ENCODE measurements at places on chromosomes 7 and 10. TPM values are rescaled to one million over a fixed set of nuclear protein-coding genes. Genes with fewer than 3 reads are reported as not detected.

The OPN4 gene
- not detected for total RNA-seq

The NUTM2A gene
- total RNA-seq, result 2.5 TPM

DNA sequence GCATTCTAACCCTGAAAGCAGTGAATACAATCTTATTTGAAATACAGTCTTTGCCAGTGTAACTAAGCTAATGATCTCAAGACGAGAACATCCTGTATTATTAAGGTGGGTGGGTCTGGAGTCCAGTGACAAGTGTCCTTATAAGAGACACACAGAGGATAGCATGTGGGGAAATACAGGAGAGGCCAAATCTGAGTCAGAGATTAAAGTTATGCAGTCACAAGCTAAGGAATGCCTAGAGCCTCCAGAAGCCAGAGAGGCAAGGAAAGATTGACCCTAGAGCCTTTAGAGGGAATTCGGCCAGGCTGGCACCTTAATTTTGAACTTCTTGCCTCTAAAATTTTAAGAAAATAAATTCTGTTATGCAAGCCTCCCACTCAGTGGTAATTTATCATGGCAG lies 87.5 kb upstream of the HGF start:
- no peaks in the 10 kb centered on the region for H3K36me3 ChIP-seq
- H3K4me3 ChIP-seq, result no peak overlapping the region
- H3K27ac ChIP-seq, result no peak overlapping the region
- no peaks in the 10 kb centered on the region for H3K27me3 ChIP-seq
- no peaks in the 10 kb centered on the region for H3K4me1 ChIP-seq
- no peak for DNase-seq

The NEUROG3 gene
- not detected for total RNA-seq

- H3K4me1 ChIP-seq, result peaks cover 30% of the 10 kb centered on the region
- no peaks in the 10 kb centered on the region for H3K36me3 ChIP-seq
- H3K27ac ChIP-seq, result no peak overlapping the region
- H3K27me3 ChIP-seq, result no peaks in the 10 kb centered on the region
Measured at GRCh38 chr10:103845972-103846371, 9.4 kb downstream of the SH3PXD2A start.

DNA sequence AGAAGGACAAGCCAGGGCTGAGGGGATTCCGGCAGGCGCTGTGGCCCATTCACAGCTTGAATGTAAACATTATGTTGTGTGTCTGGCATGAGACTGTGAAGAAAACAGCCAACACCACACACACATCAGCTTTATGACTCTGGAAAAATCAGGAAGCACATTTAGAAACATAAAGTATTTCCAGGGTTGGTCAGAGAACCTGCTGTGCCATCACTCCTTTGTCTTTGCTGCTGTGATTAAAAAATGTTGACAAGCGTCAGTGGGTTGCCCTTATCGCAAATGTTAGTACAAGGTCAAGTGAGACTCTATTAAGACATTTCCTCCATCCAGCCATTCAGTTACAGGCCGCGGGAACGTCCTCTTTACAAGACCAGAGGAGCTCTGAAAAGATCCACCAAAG lies 95.4 kb downstream of the TAX1BP1 start:
- no peak for DNase-seq
- no peak overlapping the region for H3K4me3 ChIP-seq
- H3K36me3 ChIP-seq, result no peaks in the 10 kb centered on the region
- H3K27ac ChIP-seq, result no peak overlapping the region
- peaks cover 9% of the 10 kb centered on the region for H3K4me1 ChIP-seq

The CYP2C19 gene
- total RNA-seq, result not detected

- H3K4me3 ChIP-seq, result no peak overlapping the region
- H3K36me3 ChIP-seq, result no peaks in the 10 kb centered on the region
- H3K4me1 ChIP-seq, result no peaks in the 10 kb centered on the region
Measured at GRCh38 chr7:33762151-33762910, 143.0 kb upstream of the BMPER start.

The DIP2C gene
- total RNA-seq, result 12.0 TPM

GRCh38 chr7:79407351-79407750 lies 46.1 kb downstream of the MAGI2 start:
- no peaks in the 10 kb centered on the region for H3K4me1 ChIP-seq
- H3K36me3 ChIP-seq, result no peaks in the 10 kb centered on the region
- H3K27me3 ChIP-seq, result no peaks in the 10 kb centered on the region
- no peak overlapping the region for H3K4me3 ChIP-seq
